GM12864 (cell line): ENCODE measurements at places on chromosomes 2 and 18.

DNA sequence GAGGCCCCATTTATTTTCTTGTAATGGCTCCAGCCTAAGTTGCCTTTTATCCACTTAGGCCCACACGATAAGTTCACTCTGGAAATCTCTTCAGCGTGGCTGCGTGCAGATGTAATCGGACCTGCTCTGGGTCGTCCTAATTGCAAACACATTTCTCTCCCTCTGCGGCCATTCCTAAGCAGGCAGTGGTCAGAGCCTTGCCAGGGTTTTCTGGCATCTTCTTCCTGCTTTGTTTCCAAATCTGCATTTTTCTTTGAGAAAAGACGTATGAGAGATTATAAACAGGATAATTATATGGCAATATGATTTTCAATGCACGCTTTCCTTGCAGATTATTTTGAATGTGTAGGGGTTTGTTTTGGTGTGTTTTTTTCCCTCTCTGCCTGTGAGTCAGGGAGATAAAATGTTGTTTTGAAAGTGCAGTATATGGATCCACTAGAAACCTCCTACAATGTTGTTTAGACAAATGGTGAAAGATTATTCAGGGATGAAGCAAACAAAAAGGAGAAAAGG lies 239.4 kb upstream of the TANK start:
- no peak for DNase-seq

DNA sequence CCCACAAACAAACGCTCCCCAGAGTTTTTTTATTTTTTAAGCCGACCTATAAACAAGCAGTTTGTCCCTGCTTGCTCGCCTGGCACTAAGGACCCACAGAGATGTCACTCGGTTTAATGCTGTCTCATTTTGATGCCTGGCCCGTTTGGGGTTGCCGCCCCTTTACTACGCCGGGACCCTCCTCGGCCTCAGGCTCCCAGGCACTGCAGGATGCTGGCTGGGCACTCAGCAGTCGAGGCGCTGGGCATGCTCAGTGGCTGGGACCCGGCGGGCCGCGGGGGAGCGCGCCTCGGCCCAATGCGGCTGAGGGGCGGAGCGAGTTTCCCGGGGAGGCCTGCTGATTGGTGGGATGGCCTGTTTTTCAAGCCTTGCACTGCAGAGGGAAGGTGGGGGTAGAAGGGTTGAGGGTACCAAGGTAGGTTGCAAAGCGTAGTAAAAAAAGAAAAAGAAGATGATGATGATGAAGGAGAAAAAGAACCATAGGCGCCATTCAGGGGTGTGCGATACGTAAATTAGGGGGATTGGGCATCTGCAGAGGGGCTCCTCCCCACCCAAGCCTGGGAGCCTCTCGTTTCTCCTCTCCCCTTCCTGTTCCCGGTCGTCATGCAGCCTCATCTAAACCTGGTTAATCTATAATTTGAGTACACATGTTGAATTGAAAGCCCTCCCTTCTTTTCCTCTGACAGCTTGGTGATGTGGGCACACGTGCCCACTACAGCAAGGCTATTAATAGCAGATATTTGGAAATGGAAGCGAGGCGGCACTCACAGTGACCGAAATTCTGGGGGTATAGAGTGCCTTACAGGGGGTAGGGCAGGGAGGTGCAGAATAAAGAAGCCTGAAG lies 1.5 kb upstream of the IRS1 start:
- DNase-seq: no peak

DNA sequence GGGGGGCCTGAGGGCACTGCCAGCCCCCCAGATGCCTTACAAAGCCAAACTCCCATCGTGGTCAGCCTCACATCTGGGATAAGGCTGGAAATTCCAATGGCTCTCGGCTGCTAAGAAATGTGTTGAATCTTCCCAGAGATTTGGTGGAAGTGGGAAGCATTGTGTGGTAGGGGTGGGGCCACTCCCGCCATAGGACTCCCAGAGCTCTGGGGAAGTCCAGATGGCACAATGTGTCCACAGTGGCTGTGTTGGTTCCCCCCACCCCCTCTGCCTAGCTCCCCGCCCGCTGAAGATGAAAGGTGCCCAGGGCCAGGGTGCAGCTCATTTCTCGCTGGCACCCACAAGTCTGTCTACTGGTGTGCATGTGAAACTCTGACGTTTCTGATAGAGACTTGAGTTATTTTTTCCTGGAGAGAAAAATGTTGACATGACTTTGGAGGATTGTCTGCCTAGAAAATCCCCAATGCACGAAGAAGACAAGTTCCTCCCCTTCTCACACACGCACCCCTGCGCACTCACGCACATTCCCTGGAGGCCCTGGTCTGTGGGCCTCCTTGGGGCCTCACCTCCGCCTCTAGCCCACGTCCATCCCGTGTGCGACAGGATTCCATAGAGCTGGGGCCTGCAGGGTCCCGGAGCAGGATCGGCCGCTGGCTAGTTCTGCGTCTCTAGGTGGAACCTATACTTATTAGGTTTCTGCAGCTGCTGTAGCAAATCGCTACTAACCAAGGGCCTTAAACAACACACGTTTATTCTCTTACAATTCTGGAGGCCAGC lies 199.1 kb downstream of the ZFP36L2 start:
- DNase-seq: no peak

- no peak for DNase-seq
Observed at GRCh38 chr2:102436323-102436722, 13.4 kb downstream of the IL18RAP start.

DNA sequence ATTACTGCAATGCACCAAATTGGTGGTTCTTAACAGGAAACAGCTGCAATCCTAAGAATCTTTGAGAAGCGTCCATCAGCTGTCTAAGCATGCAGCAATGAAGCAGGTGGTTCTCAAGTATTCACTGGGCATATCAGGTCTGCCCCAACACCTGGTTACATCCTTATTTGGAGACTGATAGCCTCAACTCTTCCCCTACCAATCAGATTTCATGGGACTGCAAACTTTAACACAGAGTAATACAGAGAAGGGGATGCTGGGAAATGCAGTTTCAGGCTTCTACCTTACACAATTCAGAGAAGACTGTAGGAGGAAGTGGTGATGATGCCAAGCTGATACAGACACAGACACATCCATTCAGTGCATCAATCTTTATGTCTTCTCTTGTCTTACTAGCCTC lies 240.5 kb downstream of the BCL2 start:
- DNase-seq: peak; percentile 61

DNA sequence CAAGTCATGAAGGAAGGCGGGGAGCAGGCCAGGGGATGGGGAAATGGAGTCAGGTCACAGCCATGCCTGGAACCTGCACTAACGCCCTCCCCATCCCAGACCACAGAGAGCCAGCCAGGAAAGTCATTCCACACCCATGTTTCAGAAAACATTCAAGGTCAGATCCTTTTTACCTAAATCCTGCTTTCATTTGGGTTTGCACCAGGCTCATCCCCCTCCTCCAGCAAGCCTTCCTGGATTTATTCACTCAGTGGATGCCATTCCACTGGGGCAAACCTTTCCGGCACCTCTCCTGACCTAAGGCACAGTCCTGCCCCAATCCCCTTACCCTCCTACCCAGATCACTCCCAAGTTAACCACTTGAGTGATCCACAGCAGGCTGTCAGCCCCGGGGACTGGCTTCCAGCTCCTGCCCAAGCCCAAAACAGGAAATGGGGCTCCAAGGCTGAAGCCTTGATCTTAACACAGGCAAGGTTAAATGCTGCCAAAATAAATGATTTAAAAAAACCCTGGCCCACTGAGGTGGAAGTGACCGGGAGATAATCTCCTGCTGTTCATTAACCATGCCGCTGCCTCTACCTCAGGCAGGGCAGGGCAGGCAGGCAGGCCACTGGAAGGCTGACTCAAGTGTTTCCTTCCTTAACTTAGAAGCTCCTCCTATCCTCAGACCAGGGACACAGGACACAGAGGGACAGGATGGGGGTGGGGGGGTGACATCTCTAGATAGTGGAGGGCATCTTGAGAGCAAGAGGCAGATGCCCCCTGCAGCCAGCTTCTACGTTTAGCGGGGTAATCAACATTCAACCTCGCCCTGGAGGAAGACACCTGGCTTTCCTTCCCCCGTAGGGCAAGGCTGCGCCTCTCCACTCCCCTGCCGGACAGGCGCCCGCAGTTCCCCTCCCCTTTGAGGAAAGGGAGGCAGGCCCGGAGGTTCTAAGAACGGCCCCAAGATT lies 1.4 kb downstream of the RAB11FIP5 start:
- no peak for DNase-seq

DNA sequence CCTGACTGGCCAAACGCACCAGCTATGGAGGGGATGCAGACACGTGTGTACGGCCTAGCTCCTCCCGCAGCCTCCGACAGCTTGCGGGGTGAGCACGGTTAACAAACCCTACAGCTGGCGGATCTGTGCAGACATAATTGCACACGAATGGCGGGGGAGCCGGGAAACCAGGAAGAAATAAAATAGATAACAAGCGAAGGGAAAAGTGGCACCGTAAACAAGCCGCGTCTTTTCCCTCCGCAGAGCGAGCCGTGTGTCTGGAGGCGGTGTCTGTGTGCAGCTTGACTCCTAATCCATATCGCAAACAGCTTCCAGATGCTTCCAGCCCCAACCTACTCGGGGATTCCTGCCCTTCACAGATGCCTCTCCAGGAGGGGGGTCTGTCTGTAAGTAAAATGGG lies 853.1 kb upstream of the SALL3 start:
- no peak for DNase-seq

DNA sequence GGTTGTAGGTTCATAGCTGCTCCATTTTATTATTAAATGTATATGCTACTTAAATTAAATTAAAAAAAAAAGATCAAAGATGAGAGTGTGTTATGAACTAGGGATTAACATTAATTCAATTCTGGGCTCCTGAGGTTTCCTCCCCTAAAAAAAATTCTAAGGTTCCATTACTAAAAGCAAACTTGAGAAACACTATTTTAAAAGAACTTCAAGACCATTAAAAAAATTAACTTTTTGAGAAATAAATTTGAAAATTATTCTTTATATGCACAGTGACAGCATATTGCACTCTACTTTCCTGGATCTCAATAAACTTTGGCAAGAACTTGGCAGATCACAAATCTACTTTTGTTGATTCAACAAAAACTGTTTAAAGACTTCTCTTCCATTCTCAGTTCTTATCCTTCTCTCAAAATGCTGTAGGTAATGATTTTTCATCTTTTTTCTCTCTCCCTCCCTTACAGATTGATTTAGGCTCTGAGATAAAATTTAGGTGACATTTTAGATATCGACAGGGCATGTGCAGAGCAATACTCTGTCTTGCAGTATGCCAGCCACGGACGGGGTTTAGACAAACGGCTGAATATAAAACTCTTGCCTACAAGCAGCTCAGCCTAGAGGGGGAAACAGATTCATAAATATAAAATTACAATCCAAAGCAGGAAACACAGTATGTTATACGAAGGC lies 592 bp upstream of the MARS2 start:
- DNase-seq: no peak

DNA sequence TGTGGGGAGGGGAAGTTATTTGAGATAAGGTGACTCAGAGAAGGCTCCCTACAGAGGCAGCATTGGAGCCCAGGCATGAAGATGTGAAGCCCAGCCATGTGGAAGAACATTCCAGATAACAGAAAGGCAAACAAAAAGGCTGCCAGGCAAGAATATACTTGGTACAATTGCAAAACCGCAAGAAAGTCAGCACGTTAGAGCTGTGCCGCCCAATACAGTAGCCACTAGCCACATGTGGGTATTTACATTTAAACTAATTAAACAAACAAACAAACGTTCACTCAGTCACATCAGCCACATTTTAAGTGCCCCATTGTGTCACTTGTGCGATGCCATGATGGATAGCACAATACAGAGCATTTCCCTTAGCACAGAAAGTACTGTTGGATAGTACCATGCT lies 179.6 kb downstream of the SATB2 start:
- no peak for DNase-seq

DNA sequence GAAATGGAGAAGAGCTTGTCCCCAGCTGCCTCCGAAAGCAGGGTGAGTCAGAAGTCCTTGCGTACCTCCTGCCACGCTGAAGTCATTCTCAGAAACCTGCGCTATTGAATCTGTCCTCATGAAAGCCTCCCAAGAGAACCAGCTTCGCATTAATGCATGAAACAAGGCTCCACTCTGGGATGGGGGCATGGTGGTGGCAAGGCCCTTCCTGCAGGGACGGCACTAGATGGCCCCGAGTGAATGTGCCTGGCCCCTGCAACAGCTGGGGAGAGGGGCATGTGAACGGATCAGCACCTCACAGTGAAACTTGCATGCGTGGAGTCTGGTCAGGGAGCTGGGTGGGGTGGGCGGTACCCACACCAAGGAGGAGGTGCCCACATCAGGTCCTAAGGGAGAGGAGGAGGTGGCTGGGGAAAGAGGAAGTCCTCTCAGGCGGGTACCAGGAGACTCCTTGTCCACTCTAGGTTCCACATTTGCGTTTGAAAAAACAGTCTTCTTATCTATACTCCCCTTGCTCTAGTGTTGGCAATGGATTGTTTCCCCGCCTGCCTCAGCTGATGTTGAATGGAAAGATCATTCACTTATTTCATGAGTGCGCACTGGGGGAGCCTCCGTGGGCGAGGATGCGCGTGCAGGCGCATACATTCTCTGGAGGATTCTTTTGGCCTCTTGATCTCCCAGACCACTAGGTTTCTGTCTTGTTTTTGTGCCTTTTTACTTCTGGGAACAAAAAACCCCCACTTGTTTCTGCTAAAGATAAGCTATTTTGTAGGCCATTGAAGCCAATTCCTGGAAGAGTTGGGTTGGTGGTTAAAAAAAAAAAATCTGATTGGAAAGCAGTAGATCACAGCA lies 104.7 kb downstream of the KLHL29 start:
- no peak for DNase-seq

DNA sequence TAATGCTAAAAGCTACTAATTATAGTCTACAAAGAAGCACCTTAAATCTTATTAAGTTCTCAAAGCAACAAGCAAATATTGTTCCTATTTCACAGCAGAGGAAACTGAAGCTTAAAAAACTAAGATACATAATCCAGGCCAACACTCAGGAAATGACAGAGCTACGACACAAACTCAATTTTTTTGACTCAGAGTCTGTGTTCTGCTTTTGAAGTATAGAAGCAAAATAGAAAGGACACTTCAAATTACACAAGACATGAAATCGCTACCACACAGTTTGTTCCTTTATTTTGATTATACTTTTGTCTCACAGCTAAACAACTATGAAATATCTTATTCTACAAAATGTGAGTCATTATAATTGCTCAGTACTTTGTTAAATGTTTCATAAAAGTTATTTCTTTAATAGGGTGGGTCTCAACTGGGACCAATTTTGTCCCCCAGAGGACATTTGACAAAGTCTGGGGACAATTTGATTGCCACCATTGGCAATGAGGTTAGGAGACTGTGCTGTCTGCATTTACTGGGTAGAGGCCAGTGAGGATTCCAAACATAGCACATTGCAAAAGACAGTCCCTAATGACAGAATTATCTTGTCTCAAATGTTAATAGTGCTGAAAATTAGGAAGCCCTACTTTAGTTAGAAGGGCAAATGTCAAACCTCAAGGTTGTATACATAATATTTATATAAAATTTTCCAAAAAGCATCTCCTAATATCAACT lies 101.5 kb upstream of the GRB14 start:
- no peak for DNase-seq

DNA sequence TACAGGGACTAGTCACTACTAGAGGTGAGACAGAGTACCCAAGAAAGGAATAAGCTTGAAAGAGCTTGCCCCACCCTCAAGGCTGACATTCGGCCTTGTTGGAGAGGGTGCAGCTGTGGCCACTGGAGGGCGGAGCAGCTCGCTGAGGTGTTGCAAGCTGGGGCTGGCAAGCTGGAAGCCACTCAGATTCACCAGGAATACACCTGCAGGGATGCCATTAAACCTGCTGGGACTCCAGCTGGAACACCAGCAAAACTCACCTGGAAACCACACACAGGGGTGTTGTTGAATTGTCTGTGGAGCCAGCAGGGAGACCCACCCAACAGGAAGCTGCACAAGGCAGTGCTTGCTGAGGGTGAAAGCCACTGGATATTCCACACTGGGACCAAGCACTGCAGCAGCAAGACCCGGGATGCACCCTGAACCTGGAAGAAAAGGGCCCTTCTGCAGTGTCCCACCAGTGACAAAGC lies 26.1 kb downstream of the KCTD18 start:
- no peak for DNase-seq
